ENCODE measurements at places on chromosomes 3 and 15.
A peak's percentile ranks its signal among the peaks of the same experiment; 100 is the strongest.

GRCh38 chr15:47963265-47963664 is 157.5 kb upstream of the SLC24A5 start:
- DNase-seq = no peak

GRCh38 chr3:16070707-16071106 is 103.8 kb upstream of the GALNT15 start:
- DNase-seq = no peak

GRCh38 chr3:122680475-122681283 is at the start of gene PARP14:
TSS of gene PARP14 (plus strand) at chr3:122680839. CDS start at chr3:122680884, 45 bp downstream.
- peak; percentile 79 for DNase-seq

DNA sequence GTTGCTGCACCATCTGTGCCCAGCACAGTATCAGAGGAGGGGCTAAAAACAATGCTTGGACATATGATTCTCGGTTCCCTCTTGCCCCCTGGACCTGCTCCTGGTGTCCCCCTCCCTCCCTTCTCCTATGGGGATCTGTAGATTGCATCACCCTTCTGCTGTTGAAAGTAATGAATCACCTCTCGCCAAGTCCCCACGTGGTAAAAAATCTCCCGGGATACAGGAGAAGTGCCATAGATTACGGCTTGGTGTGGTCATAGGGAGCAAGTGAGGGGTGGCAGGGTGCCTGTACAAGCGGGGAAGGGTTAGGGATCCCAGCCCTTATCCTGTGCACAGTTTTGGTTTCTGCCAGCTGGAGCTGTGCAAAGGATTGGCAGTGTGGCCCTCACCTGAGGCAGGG is 37.7 kb downstream of the AMOTL2 start:
- DNase-seq = no peak

- no peak for DNase-seq
Measured at GRCh38 chr15:35596285-35596684, 50.3 kb upstream of the DPH6 start.

DNA sequence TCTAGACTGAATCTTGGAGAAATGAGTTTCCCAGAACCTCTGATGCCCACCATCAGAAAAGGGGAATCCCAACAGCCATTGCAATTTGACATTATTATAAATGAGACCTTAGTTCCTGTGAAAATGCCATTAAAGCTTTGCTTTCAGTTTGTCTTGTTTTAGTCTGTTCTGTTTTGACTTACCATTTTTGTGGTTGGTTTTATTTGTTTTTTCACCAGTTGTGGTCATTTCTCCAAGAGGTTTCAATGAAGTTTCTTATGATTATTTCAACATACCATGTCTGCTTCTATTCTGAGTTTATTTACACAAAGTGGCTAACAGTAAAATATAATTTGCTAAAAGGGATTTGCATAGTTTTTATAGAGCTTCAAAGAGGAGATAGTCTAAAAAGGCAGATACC is 175.0 kb upstream of the MCTP2 start:
- no peak for DNase-seq

DNA sequence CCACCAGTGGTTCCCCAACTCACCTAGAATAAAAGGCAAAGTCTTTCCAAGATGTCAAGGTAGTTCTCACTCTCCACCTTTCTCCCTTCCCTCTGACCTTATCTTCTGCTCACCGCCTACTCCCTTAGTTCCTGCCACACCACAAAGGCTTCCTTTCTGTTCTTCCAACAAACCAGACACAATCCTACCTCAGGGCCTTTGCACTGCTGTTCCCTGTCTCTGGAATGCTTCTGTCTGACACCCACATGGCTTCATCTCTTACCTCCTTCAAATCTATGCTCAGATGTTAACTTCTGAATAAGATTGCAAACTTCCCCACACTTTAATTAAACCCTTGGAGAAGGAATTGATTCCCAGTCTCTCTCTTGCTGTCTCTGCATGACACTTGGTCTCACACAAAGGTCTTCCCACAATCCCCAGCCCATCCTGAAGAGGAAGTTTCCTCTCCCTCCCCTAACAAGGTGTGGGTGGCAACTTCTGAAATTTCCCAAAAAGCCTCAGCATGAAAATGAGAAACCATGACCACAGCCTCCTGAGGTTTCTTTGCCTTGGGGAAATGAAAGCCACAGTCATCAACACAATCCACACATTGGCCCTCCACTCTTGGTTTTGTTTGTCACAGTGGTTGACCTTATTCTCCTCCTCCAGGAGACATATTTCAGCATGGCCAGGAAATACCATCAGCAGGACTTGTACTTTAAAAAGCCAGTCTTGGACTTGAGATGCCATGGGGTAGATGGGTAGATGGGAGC is 3.0 kb upstream of the RYK start:
- DNase-seq = no peak
